Activated naive CD4-positive, alpha-beta T cell treated with anti-CD3 and anti-CD28 coated beads, Interleukin-2, amount 50 U/mL, for 16 hours (primary cell): ENCODE measurements at places on chromosomes 7 and 10.
A peak's percentile ranks its signal among the peaks of the same experiment; 100 is the strongest.

- DNase-seq, result no peak
Measured at GRCh38 chr10:112969542-112969941, 19.5 kb downstream of the TCF7L2 start.

- DNase-seq, result no peak
Measured at GRCh38 chr7:69739931-69740431, 141.7 kb downstream of the AUTS2 start.

DNA sequence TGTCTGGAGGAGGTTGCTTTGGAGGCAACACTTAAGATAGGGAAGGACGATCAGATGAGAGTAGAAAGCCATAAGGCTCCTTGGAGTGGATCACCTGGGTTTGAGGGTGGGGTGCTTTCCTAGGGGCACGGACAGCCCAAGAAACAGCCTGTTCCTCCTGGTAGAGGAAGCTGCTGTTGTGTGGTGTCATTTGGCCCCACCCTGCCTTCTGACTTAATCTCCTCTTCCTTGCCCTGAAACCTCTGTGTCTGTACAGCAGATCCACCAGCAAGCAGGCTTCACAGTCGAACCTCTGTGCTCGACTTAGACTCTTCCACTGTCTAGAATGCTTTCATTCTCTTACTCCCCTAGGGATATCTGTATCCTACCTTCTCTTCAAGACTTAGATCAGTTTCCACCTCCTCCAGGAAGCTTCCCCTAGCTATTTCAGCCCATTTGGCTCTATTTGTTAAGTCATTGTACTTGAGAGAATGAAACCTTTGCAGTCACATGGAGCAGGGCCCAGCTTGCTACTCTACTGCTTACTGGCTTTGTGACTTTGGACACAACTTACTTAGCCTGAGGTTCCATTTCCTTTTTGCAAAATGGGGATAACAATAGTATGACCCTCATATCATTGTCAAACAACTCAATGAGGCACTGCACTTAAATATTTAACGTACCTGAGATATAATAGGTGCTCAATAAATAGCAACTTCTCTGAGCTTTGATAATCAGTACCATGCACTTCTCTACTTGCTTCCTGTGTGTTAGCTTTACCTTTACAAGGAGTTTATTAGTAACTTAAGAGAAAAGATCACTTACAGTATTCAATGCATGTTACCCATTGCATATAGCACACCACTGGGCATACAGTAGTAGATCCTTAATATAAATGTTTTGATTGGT lies 5.0 kb downstream of the MXI1 start:
- peak; percentile 31 for DNase-seq

DNA sequence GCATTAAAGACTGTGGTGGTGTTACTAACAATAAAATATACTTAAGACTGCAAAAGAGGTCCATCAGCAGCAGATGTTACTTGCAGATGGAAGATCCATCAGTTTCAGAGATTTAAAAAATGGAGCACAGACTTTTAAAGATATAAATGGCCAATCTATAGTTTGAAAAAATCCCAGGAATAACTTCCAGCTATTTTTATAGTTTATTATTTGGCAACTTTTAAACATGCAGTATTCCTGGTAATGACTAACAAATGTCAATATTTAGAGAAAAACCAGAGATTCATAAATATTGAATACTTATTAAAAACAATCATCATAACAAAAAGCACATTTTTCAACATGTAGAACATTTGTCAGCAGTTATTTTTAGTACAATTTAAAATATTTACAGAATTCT lies 30.7 kb downstream of the RTKN2 start:
- DNase-seq, result no peak

GRCh38 chr7:116726713-116727431 lies 54.9 kb downstream of the MET start:
- no peak for DNase-seq

DNA sequence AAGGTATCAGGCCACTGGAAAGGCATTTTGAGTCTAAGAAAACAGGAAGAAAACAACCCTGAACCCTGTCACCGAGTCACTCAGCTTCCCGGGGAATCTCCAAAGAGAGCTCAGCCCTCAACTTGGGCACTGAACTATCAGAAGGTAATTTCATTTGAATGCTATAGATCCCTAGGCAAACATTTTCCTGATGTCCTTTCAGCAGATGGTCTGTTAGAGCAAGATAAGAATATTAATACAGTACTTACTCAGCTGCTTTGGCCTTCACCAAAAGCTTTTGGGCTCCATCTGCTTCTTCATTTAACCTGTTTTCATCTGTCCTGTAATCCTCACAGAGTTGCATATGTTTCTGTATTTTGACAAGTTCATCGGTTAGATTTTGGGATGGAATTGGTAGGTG lies 34.2 kb upstream of the LAMB1 start:
- no peak for DNase-seq

- no peak for DNase-seq
Measured at GRCh38 chr7:29253225-29253624, 58.6 kb downstream of the CHN2 start.

DNA sequence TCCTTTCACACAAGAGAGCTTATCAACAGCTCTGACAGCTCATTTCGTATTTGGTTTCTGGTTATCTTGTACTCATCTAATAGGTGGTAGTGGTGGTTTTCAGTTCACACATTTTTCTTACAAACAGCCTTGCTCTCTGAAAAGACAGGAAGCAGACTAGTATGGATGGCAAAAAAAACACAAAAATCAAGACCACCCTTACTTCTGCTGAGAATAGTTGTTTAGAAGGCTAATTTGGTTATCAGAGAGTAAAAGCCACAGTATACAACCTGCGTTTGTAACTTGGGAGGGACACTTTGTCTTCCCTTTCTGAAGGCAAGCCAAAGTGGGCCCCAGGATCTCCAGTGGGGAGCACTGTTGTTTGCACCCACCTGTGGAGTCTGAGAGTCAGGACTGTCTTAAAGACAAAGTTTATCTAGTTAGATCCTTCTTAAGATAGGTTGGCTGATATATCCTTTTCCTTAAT lies 68.0 kb downstream of the PIP4K2A start:
- DNase-seq, result no peak

DNA sequence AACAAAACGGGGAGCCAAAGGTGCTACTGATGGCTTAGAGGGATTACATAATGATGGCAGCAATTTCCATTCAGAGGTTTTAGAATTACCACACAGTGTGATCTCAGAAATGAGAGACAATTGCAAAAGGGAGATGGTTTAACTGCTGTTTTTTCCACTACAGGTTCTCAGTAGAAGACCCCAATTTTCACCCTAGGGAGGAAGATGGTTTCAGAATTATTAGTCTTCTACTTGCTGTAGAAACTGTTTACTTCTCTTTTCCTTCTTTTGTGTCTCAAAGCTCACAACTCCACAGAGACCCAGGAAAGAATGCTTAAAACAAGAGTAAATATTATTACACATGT lies 226.5 kb downstream of the INHBA start:
- DNase-seq, result no peak

DNA sequence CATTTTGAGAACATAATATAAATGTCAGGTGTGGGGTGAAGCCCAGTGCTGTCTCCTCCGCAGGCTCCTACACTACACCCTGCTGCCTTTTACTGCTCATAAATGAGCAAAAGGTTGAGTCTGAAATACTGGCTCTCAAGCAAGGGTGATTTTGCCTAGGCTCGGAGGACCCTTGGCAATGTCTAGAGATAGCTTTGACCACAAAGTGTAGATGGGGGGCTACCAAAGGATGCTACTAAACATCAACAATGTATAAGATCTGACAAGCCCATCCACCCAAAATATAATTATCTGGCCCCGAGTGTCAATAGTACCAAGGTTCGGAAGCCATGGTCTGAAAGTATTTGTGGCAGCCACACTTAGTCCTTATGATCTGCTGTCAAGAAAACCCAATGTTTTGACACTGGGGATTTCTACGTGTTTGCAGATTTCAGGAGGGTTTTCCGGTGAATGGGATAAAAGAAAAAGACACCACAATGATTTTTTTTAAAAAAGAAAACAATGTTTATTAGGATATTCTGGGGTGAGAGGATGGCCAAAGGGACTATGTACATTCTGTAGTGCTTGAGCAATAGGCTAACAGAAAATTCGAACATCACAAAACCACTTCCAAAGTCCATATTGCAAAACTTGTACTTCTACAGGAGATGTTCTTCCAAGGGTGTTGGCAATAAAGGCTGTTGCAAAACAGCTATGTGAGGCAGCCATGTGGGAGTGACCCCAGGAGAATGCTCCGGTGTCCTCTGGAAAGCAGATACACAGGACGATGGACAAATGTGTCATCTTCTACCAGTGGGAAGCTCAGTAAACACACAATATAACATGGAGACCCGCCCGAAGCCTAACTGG lies 216.3 kb downstream of the GFRA1 start:
- DNase-seq, result no peak

- no peak for DNase-seq
Measured at GRCh38 chr10:63464402-63465292, 1.1 kb downstream of the JMJD1C start.

GRCh38 chr7:107526672-107527071 lies 37.0 kb downstream of the COG5 start:
- DNase-seq, result no peak

DNA sequence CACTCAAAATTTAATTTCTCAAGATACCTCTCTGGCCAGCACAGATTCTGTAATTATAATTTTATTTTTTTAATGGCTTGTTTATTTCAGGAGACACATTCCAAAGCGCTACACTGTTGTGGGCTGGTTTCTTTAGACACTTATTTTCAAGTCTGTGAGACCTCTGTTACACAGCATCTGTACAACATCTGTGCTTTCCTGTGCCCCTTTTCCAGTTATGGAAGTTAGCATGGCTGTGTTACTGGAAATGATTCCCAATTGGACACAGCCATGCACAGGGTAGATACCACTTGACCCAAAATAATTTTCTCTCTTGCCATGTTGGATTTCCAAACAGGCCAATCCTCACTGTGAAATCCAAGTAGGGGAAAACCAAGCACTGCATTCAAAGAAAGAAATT lies 172.3 kb upstream of the ADCY1 start:
- DNase-seq, result no peak

- DNase-seq, result no peak
Measured at GRCh38 chr10:132916956-132917666, 25.3 kb downstream of the CFAP46 start.

DNA sequence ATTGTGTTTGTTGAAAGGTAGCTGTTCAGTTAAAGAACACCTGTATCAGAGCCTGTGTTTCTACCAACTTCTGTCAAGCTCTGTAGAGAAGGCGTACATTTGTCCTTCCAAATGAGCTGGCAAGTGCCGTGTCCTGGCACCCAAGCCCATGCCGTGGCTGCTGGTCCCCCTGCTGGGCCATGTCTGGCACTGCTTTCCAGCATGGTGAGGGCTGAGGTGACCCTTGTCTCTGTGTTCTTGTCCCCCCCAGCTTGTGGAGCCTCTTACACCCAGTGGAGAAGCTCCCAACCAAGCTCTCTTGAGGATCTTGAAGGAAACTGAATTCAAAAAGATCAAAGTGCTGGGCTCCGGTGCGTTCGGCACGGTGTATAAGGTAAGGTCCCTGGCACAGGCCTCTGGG lies 154.9 kb downstream of the EGFR start:
- DNase-seq, result no peak

- no peak for DNase-seq
Measured at GRCh38 chr7:104553074-104553473, 224.7 kb downstream of the LHFPL3 start.

DNA sequence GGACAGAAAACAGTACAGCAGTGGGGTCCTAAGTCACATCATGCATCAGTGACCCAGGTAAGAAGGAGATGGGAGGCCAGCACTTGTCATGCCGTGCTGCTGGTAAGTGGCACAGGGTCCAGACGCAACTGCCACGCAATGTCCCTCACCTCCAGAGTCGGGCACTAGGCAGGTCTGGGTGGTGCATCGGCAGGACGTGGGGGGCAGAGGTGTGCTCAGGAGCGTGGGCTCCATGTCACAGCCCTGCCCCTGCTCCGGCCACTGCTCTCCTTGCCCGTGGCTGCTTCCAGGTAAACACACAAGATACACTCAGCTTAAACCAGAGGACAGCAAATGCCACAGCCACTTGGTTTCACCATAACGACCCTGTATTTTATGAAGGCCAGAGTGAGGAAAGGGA lies 47.3 kb downstream of the COBL start:
- DNase-seq, result no peak

GRCh38 chr10:42885491-42886270 lies 103.1 kb downstream of the BMS1 start:
- DNase-seq, result no peak

- DNase-seq, result no peak
Measured at GRCh38 chr10:73887294-73888039, 13.1 kb upstream of the CAMK2G start.

DNA sequence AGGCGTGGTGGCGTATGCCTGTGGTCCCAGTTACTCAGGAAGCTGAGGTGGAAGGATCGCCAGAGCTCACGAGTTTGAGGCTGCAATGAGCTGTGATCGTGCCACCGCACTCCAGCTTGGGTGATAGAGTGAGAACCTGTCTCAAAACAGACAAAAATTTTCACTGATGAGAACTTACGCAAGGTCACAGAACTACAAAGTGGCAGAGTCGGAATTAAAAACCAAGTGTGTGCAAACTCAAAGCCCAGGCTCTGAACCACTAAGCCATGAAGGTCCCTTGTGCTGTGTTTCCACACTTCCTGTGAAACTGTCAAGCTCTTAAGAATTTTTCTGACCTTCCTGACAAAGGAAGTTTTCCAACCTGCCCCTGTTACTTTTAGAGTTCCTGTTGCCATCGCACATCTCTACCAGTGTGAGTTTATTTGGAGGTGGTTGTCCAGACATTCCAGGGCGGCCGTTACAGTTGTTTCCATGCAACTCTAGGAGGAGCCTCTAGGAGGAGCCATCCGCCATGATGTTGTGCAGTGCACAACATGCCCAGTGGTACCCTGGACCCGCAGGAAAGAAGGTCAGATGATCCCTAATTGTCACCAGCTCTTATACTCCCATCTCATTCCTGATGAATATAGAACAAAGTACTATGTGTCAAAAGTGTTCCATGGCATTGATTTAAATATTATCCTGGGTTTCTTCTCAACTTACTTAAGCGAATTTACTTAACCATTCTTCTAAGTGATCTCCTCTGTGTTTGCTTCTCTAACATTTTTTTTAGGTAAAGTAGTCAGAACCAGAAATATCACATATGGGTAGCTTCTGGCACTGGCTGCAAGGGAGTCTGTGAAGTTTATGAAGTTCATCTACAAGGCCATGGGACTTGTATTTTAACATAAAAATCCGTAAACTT lies 49.0 kb upstream of the LYZL1 start:
- DNase-seq, result no peak

DNA sequence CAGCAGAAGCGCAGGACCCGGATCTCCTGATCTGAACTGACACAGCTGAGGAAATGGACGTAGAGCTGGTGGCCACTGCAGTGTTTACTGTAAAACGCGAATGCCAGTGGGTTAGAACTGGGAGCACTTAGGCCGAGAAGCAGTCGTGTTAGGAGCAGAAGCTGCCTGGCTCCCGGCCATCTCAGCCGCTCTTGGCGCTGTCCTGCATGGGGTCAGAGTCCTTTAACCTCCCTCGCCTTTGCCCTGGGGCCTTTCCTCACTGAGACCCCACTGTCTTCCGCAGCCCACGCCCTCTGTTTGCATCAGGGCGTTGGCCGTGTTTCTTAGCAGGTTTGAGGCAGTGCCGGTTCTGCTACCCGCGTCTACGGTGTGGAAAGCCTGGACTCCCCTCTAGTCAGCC lies 24.6 kb downstream of the DYNC2I1 start:
- no peak for DNase-seq

GRCh38 chr10:111082102-111082975 lies 5.5 kb downstream of the ADRA2A start:
- no peak for DNase-seq
